Suppressor macrophage treated with lipopolysaccharide for 4 hours (primary cell): ENCODE measurements at places on chromosomes 5 and 9.
A peak's percentile ranks its signal among the peaks of the same experiment; 100 is the strongest.

DNA sequence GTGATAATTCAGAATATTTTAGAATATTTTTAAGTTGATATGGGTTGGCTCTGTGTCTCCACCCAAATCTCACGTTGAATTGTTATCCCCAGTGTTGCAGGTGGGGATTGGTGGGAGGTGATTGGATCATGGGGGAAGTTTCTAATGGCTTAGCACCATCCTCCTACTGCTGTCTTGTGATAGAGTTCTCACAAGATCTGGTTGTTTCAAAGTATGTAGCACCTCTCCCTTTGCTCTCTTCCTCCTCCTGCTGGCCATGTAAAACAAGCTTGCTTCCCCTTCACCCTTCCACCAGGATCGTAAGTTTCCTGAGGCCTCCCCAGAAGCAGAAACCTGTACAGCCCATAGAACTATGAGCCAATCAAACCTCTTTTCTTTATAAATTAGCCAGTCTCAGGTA, 214.6 kb upstream of the C9orf72 start:
- peak; percentile 27 for DNase-seq

GRCh38 chr5:161498531-161498930, 48.0 kb downstream of the GABRB2 start:
- DNase-seq = no peak

DNA sequence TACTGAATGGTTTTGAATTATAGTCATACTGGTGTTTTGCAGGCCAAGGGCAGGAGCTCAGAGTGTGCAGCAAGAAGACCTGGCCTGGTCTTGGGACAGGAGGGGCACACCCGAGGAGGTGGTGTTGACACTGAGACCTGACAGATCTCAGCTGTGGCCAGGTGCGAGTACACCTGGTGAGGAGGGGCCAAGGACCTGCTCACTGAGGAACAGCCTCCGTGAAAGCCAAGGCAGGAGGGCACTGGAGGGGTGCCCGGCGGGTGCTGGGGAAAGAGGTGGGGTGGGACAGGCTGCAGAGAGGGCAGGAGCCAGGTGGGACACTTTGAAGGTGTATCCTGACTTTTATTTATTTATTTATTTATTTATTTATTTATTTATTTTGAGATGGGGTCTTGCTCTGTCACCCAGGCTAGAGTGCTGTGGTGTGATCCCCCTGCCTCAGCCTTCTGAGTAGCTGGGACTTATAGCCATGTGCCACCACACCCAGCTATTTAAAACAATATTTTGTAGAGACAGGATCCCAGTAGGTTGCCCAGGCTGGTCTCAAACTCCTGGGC, 23.3 kb upstream of the LAMC3 start:
- DNase-seq = no peak

- no peak for DNase-seq
Observed at GRCh38 chr5:179451828-179452196, 98.5 kb upstream of the RUFY1 start.

- no peak for DNase-seq
Observed at GRCh38 chr5:112061666-112062065, 304.7 kb upstream of the NREP start.

DNA sequence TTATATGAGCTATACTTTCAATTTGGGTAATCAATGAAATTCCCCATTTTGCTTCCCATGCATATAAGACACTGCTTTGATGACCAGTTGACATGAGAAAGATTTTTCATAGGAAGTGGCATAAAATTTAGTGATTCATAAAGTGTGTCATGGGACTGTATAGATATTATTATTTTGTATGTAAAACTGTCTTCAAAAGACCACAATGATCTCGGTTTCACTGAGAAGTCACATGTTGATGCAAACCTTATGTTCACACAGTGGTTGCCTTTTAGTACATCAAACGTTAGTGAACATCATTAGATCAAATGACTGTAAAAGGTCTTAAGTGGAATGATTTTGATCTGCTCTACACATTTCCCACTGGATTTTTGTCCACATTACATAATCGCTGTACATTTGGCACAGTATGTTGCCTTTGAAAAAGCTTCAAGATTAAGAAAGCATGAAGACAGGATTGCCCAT, 349.2 kb upstream of the MEF2C start:
- peak; percentile 61 for DNase-seq

GRCh38 chr5:143427122-143427735, 23.7 kb upstream of the NR3C1 start:
- no peak for DNase-seq

DNA sequence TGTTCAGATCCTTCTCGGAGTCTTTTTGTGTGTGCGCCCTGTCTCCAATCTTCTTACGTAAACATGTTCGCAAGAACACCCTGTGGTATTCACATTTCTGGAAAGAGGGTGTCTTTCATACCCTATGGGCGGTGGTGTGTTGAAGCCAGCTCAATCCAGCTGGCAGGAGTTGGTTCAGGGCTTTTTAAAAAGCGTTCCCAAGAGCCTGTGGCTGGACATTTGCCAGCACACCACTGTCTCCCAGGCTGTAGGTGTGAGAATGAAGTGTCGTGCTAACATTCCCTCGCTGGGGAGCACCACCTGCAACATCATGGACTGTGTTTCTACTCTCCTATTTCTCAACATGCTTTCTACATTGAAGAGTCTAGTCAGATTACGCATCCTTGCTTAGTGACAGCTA, 51.7 kb downstream of the S1PR3 start:
- DNase-seq = no peak

- no peak for DNase-seq
Observed at GRCh38 chr9:100561256-100561655, 16.6 kb upstream of the CAVIN4 start.

DNA sequence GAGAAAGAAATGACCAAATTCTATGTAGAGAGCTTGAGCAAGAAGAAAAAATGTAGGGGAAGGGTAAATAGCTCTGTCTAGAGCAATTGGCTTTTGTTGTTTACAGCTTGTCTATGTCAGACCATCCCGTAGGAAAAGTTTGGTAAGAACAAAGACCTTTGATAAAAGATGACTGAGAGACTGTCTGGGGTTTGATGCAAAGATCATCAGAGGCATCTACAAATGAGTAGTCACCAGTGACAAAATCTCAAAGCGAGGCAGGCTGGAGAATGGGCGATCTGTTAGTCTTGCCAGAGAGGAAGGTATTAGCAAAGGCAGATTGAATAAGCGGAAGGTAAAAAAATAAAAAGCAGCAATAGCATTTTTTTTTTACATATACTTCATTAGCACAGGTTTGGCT, 125.0 kb upstream of the RASGRF2 start:
- DNase-seq = no peak

DNA sequence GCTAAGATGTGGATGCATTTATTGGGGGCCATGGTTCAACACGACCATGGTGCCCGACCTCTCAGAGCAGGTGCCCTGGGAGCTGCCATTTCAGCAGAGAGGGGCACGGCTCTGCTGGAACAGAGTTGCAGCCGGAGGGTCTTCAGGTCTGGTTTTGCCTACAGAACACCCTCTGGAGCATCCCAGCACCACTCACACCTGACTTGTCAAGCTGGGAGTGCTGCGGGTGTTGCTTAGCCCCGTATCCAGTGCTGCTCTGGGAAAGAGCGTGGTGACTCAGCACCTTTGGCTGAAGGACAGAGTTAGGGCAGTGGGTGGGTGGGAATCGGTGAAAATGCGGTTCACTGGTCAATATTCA, 36.5 kb upstream of the IRX4 start:
- DNase-seq = no peak

DNA sequence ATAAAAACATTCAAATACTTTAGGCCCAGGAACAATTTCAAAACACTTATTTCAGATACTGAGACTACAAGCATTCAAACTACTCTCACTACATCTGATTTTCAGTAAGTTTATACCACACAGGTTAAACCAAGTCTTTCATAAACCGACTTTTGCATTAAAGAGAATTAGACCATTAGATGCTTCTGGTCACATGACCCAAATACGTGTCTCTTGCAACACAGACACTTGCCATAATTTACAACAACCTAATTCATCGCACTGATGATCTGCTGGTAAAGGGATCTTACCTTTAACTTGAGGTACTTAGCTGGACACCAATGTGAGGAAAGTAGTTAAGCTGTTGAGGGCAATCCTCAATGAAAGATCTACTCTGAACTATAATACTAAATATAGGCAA, 3.2 kb downstream of the HNRNPH1 start:
- peak; percentile 33 for DNase-seq

GRCh38 chr9:80784647-80785046, 904.7 kb downstream of the TLE1 start:
- DNase-seq = no peak

GRCh38 chr5:36666986-36667385, 60.6 kb downstream of the SLC1A3 start:
- DNase-seq = no peak

GRCh38 chr5:173554989-173555705, 61.3 kb downstream of the BOD1 start:
- DNase-seq = no peak

GRCh38 chr5:175707751-175708375, 50.0 kb downstream of the HRH2 start:
- no peak for DNase-seq

GRCh38 chr5:132266836-132267160, 9.3 kb downstream of the PDLIM4 start:
- no peak for DNase-seq

DNA sequence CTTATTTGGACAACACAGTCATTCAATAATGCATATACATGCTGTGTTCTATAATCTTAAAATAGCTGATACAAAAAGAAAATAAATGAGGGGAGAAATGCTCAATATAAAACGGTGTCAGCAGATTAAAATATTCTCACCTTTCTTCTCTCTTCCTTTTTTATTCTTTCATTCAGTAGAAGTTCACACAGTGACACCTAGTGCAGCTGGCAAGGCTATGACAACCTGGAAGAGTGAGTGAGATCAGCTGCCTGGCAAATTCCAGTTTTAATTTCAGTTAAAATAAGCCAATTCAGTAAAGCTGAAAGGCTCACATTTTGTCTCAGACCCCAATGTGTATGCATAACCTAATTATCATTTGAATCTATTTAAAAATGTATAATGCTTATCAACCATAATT, 150.3 kb downstream of the RASEF start:
- DNase-seq = no peak

- DNase-seq = no peak
Observed at GRCh38 chr5:59115345-59115744, 532.5 kb downstream of the RAB3C start.

GRCh38 chr9:91207729-91208418, 153.8 kb downstream of the AUH start:
- DNase-seq = peak; percentile 91

DNA sequence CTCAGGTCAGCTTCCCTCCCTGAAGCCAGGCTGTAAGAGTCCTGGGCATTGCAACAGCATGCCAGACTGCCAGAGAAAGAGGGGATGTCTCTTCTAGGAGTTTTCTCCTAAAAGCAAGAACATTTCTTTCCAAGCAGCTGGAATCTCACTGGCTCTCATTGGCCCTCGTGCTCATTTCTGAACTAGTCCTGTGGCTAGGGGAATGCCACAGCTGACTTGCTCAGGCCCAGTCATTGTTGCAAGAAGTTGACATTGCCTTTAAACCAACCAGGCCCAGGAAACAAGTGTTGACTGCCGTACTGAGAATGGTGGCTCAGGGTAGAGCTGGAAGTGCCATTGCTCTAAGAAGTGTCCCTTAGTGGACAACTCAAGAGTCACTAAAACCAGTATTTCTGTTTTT, 15.0 kb upstream of the CEP120 start:
- no peak for DNase-seq

DNA sequence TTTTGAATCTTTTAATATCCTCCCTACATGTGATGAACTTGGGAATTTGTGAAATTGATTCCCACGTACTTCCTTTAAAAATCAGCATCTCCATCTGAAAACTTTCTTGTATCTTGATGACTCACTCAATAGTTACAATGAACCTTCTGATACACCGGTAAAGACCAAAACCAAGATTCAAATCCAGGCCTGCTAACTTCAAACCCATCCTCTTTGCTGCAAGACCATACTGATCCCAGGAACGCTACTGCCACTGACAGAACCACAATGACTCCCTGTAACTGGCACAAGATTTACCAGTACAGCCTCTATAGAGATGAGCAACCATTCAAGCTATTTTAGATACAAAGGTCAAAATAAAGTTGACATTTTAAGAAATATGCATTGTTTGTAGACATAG, 332.9 kb downstream of the DNAH5 start:
- DNase-seq = no peak

- no peak for DNase-seq
Observed at GRCh38 chr9:81384911-81385310, 304.4 kb downstream of the TLE1 start.

DNA sequence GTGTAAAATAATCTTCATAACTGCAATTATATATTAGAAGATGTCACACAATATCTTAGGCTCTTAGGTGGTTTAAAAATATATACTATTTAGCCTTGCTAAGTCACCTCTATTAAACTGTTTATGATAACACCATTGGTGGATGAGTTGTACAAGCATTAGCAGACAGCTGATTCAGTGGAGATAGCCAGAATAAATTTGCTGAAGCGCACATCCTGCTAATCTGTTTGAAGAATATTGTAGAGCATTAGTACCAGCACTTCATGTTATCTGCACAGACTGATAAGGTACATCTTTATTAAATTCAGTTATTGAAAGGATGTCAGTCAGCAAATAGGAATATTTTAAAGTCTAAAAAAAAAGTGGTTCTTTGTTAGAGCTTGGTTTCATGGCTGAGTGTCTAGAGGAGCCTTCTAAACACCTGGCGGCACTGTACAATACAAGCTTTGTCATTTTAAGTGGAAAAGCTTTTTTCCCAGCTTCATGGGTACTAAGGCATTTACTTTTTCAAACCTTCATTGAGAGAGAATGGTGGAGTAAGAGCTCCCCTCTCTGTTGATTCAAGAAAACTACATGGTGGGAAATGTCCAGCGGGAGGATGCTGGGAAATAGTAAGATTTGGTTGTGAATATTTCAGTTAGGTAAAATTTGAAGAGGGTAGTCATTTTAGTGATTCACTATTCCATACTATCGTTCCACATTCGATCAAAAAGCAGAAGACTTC, 275.1 kb downstream of the SLF1 start:
- DNase-seq = no peak
